ENCODE measurements at places on chromosomes 6 and 20.

- no peak for DNase-seq
These were observed 7.3 kb downstream of the PNRC1 start for GRCh38 chr6:89087881-89088280.

GRCh38 chr6:69456086-69456485, 340.7 kb downstream of the LMBRD1 start:
- no peak for DNase-seq

- no peak for DNase-seq
These were observed 116.6 kb downstream of the SLC22A3 start for GRCh38 chr6:160464744-160465143.

DNA sequence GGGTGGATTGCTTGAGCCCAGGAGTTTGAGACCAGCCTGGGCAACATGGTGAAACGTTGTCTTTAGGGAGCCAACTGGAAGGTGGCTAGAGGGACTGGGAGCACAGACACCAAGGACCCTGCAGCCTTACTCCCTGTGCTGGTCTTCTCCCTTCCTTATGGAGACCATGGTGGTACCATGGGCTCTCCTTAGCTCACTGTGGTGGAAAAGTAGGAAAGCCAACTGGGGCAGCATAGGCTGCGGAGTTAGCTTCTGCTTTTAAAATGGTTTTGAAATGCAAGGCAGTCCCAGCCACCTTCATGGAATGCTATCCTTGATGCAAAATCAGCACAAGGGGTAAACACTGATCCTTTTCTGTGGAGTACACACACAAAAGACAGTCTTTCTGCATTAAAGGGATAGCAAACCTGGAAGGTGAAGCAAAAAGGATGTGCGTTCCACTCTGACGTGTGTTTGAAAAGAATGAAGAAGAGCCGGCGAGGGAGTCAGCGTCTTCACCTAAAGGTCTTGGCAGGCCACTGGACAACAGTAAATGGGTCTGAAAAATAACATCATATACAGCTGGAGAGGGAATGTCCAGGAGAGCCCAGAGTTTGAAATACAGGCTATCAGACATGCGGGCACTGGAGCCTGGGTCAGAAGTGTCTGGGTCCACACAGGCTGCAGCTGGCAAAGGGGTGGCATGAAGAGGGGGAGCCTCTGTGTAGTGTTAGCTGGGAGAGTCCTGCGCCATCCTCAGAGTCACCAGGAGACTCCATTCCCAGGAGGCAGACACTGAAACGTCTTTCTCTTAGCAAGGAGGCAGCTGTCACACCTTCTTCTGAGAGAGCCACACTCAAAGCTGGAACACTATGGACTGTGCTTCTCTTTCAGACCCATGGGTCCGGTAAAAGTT, 58.5 kb downstream of the GPR6 start:
- no peak for DNase-seq

DNA sequence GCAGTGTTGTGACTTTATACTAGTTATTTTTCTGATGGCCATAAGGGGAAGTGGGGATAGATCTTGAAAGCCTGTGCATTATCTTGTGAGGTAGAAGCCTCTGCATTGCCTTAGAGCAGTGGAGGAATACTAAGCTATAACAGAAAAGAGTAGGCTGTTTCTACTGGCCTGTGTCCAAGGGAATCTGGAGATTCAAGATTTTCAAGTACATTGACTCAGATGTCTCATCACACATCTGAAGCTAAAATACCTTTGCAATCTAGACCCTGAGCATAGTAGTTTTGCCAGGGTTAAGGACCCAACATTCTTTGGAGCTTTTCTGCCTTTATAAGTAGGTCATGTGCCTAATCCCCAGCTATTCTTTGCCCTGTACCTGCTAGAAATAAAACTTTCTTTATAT, 272.3 kb downstream of the TENT5A start:
- DNase-seq: no peak

- no peak for DNase-seq
These were observed 46.8 kb downstream of the AIG1 start for GRCh38 chr6:143107440-143107839.

GRCh38 chr20:17524560-17524959, 6.6 kb downstream of the BFSP1 start:
- no peak for DNase-seq

DNA sequence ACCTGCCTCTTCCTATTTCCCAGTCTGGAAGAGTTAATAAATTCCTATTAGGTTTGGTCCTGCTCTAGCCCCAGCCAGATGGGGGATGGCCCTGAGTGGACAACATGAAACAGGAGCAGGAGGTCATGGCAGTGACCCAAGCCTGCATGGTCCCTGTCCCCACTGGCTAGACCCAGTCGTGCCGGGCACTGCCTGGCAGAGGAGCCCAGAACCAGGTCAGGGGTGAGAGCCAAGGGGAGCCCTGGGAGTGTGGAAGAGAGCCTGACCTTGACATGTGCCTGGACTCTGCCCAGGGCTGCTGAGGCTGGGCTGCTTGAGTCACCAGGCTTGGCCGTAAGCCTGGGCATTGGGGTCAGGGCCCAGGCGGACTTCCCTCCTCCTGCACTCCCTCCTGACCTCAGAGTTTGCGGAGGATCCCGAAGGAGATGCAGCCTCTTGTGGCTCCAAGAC, 3.6 kb downstream of the AVP start:
- no peak for DNase-seq

- peak; percentile 60 for DNase-seq
These were observed 92.2 kb downstream of the CEP57L1 start for GRCh38 chr6:109187399-109188114.

DNA sequence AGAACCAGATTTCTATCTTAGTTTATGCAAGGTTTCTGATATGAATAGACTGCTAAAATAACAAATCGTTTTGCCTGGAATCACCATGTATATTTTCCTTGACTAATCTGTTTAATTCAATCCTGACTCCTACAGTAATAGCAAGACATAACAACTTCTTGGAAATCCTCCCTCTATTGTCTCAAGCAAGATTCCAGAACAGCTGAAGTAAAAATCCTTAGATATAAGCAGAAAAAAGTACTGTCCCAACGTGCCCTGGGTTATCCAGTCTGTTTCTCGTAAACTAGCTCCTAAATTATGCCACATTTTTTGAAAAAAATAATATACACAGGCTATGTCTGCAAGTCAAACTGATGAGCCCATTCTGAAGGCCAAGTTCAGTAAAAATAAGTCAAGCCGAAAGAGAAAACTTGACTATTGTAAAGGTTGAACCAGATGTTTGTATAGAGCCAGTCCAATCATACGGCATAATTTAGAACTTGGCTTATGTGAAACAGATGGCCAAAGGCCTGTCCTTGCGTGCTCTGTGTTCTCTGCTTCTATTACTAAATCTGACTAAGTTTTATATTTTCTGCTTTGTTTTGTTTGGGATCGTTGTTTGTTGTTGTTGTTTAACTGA, 341.6 kb upstream of the NRSN1 start:
- DNase-seq: no peak

DNA sequence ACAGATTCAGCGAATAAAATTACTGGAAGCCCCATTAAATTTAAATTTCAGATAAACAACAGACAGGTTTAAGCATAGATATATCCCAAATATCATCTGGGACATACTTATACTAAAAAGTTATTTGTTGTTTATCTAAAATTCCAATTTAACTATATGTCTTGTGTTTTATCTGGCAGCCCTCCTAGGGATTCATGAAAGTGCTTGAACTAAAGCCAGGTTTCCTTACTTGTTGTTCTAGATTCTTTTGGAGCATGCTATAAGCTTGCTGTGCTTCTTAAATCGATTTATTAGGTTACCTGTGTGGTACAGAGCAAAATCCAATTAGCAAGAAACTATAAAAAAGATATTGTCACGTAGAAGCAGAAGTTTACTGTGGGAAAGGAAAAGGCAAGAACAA, 202.5 kb upstream of the GMDS start:
- DNase-seq: no peak

DNA sequence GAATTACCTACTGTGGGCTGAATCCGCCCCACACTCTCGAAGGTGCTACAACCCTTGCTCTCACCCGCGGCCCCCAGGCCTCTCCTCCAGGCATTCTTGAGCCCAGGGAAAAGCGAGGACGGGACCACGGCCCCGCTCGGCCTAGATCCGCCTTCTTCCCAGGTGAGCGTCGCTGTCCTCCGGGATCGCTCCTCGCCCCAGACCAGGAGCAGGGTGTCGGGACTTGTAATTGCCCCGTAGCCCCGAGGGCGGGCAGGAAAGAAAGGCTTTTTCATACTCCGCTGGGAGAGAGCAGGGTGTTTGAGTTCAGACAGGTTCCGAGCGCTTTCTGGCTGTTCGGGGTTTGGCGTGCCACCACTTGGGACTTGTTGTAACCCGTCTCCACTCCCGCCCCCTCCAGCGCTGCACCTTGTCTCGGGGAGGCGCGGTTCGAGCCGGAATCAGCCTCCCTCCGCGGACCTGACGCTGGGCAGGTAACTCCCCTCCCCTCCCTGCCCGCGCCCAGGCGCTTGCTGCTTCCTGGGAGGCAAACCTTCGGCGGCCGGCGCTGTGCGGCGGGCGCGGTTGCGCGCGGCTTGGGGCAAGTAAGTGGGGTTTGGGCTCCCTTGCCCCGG, at the start of gene FAM83B:
Gene FAM83B, plus strand, starts transcription at position 529 of the 614 bp plus-strand sequence. CDS start 23,476 bp downstream, outside the sequence.
- DNase-seq: no peak

GRCh38 chr20:3981132-3981452, 34.3 kb downstream of the RNF24 start:
- DNase-seq: no peak

DNA sequence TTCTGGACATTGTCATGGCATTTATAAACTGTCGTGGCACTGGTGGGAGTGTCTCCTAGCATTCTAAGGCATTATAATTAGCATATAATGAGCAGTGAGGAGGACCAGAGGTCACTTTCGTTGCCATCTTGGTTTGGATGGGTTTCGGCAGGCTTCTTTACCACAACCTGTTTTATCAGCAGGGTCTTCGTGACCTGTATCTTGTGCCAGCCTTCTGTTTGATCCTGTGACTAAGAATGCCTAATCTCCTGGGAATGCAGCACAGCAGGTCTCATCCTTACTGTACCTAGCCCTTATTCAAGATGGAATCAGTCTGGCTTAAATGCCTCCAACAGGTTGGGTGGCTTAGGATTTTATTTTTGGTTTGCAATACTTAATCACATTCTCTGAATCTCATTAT, 142.7 kb upstream of the GGTLC1 start:
- no peak for DNase-seq

DNA sequence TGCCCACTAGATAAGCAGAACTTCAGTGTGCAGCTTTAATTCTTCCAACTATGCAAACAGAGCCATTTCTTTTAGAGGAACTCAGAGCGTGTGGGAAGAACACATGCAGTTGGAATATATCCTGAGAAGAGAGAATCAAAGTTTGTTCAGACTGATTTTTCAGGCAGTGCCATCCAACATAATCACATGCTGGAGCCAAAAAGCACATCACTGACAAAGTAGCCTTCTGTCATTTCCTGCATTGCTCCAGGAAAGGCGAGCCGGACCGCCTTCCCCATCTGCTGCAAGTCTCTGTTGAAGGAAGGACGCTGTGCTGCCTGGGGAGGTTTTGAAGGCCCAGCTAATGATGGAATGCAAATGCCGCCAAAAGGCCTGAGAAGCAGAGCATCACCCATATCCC, 98.4 kb downstream of the DOK5 start:
- DNase-seq: no peak

- DNase-seq: no peak
These were observed 67.6 kb downstream of the PSMG4 start for GRCh38 chr6:3326184-3326971.

DNA sequence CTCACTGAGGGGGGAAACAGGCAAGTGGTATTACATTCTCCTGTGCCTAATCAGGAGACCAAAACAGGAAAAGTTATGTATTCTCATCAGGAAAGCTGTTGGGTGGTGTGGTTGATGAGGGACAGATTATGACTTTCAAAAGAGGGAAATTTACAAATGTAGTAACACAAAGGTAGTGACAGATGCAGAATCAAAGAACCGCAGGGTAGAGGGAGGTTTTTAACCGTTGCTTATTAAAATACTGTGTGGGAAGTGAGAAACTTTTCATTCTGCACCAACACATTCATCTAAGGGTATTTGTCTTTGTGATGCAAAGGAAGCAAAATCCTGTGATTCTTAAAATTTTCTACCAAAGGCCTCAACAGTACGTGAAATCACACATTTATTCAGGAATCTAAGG, 288.2 kb upstream of the MAN1A1 start:
- DNase-seq: no peak

DNA sequence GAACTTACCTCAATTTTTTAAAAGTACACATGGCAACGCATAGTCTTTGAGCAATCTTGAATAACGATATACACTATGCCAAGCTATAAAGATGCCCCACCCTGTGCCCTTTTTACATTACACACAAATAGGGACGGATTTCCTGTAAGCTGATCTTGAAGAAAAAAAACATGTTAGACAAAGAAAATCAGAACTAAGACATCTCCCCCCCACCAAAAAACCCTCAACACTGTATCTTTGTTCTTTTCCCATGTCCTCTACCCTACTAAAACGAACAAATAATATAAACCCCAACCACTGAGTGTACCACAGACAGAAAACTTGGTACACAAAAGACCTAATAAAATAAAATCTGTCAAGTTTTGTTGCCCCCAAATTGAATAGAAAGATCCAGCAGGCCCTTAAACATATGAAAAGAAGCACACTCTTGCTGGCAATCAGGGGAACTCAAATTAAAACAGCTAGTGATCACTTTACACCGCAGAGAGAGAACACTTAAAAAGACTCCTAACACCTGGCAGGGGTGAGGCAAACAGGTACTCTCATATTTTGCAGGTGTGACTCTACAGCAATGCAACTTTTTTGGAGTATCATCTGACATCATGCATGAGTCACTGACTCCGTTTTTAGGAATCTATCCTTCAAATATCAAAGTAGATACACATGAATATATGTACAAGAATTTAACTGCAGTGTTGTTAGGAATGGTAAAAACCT, 29.6 kb downstream of the BACH2 start:
- DNase-seq: no peak

DNA sequence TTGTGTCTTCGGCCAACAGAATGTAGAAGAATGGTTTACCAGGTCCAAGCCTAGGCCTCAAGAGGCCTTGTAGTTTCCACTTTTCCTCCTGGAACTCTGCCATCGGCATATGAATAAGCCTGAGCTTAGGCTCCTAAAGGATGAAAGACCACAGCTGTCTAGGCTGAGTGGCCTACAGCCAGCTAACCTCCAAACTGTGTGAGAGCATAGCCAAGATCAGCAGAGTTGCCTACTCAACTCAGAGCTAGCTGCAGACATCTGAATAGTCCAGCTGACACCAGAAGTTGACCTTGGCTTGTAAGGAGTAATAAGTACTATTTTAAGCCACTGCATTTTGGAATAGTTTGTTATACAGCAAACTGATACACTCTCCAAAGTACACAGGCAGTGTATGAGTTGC, 52.6 kb upstream of the SMIM29 start:
- DNase-seq: peak; percentile 16

GRCh38 chr20:46605181-46605580, 46.1 kb downstream of the SLC13A3 start:
- no peak for DNase-seq

- DNase-seq: no peak
These were observed 47.3 kb downstream of the ATP9A start for GRCh38 chr20:51720854-51721253.
